ENCODE measurements at places on chromosomes 5 and 9. TPM values are rescaled to one million over a fixed set of nuclear protein-coding genes. Genes with fewer than 3 reads are reported as not detected.
A peak's percentile ranks its signal among the peaks of the same experiment; 100 is the strongest.

CPEB4 gene
- 12.2 TPM for total RNA-seq

DPYSL3 gene
- total RNA-seq = 0.48 TPM

TMEM171 gene
- not detected for total RNA-seq

TAF11L14 gene
- not detected for total RNA-seq

DMRT2 gene
- 1.2 TPM for total RNA-seq

ABCA1 gene
- total RNA-seq = not detected

ACTBL2 gene
- not detected for total RNA-seq

DNA sequence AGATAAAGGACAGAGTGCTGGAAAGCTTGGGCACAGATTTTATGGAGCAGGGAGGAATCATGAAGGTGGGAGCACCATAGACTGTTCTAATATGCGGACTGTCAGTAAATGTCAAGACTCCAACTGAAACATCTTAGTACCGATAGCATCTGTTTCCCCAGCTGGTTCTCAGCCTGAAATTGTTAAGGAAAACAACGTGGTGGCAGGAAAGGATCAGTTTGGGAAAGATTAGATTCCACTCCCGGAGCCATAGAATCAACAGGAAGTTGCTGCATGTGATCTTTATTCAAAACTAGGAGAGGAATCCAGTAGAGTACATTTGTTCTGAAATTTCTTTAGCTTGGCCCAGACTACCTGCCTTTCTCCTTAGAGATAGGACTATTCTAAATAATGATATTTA is 559.1 kb downstream of the CSNK1G3 start:
- no peak for DNase-seq

DNA sequence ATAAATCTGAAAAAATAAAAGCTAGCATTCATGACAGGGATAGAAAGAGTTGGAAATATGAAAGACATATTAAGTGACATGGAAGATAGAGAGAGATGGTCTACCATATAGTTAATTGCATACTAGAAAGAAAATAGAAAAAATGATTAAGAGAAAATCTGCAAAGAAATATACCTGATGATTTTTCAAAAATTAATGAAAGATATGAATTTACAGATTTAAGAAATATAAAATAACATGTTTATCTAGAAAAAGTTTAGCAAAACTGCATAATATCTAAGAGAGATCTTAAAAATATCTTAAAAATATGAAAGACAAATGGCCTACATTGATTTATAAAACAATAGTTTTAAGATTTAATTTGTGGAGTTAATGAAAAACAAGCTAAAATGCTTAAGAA is 219.1 kb upstream of the RPS23 start:
- DNase-seq = no peak

DNA sequence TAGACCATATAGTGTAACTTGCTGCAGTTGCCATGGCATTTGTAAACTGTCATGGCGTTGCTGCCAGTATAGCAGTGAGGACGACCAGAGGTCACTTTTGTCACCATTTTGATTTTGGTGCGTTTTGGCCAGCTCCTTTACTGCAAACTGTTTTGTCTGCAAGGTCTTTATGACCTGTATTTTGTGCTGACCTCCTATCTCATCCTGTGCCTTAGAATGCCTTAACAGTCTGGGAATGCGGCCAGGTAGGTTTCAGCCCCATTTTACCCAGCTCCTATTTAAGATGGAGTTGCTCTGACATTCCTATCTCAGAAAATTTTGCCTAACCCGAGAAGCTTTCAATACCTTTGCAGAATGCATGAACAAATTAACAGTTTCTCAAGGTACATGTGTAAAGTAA is 914.4 kb upstream of the ACO1 start:
- DNase-seq = no peak

DNA sequence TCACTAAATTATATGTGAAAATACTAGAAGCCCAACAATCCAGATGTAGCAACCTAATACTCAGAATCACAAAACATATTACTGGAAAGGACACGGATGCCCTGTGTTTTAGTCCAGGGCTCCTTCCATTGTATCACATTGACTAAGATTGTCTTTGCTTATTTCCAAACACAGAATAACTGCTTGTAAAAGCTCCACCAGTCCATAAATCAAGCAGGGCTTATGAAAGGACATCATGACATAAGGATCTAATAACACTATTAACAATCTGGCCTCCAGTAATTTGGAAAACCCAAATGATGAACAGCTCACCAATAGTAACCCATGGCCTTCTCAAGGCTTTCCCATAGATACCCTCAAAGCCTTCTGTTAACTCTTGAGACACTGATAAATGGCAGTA is 39.8 kb downstream of the WDR41 start:
- DNase-seq = no peak

GRCh38 chr9:90033028-90033650 is 428.3 kb downstream of the GADD45G start:
- DNase-seq = no peak

DNA sequence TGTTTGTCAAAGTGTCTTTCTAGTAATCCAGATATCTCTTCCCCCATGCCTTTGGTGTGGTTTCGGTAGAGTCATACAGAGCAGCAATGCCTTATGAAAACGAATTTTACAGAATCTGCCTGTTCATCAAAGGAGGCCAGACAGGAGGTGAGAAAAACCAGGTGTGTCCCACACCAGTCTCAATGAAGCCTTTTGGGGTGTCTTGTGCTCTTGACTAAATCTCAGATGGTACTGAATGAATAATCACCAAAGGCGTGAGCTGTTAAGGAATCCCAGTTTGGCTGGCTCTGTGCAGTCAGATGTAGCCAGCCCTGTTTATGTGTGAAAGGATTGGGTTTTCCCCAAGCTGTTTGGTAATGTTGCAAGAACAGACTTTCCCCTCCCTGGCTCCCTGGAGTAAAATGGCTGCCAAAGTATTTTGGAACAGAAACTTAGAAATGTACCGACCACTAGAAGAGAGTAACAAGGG is 70.8 kb upstream of the CDKN2B start:
- DNase-seq = peak; percentile 58

- no peak for DNase-seq
Observed at GRCh38 chr5:56840597-56840996, 25.2 kb downstream of the MAP3K1 start.

- no peak for DNase-seq
Observed at GRCh38 chr9:137494104-137494544, 35.0 kb upstream of the NSMF start.

DNA sequence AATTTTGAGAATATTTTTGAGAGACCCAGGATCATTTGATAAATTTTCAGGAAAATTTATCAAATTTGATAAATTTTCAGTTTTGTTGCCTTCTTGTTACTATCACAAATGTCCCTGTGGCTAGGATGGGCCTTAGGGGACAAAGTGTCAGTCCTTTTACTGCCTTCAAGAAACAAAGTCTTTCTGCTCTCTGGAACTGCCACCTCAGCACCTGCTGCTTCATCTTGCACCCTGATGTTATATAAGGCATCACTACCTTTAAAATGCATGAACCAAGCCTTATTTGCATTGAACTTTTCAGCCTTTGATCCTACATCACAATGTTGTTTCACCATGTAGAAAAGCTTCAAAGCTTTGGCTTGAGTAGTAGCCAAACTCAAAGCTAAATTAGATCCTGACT is 123.0 kb upstream of the CNTLN start:
- DNase-seq = no peak

GRCh38 chr5:35869685-35870277 is 13.1 kb downstream of the IL7R start:
- DNase-seq = no peak

- no peak for DNase-seq
Observed at GRCh38 chr5:73938938-73939320, 312.9 kb downstream of the ARHGEF28 start.

GRCh38 chr9:9892217-9892616 is 720.6 kb downstream of the PTPRD start:
- DNase-seq = no peak

- no peak for DNase-seq
Observed at GRCh38 chr5:113133211-113133975, 156.8 kb downstream of the DCP2 start.

DNA sequence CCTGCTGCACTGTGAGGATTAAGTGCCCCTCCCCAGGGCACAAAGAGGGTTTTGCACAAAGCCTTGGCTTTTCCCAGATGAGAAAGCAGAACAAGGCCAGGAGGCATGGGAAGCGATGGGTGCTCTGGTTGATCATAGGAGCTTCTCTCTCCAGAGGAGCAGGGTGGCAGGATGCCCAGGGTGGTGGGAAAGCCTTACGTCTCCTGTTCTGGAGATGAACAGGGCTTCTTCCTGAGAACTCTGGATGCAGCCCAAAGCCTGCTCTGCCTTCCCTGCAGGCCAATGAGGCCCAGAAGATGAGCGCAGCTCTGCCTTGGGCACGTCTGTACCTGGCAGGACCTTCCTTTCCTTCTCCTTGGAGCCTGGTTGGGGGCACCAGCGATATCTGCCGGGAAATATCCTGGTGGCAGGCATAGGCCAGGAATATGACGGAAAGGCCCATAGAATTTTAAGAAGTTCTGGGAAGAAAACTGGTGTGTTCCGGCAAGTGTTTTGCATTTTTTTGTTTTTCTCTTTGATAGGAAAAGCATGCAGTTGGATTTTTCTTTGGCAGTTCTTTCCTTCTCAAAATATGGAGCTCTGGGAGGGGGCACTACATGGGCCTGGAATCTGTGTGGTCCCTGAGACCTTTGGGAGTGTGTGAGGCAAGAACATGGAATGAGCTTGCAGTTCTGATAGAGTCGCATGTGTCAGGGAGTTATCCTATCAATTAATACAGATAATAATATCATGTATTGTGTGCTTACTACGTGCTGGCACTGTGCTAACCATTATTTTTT is 253.2 kb upstream of the KLF4 start:
- DNase-seq = no peak

- DNase-seq = no peak
Observed at GRCh38 chr5:157295247-157295646, 29.3 kb downstream of the CYFIP2 start.

DNA sequence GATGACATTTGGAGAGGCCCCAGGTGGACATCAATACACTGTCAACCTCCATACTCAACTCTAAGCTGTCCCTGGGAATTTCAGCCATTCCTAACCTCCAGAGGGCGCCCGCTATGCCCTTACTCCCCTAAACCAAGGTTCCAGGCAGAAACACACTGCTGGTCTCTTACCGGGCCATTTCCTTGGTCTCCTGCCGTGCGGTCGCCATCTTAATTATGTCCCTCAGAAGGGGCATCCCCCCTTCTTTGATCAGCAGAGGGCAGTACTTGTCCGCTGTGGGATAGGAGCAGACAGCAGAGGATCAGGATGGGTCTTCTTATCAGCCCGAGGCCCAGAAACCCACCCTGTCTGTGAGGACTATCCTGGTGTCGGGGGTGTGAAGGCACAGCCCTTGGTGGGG is 9.3 kb upstream of the ZDHHC12 start:
- DNase-seq = no peak

DNA sequence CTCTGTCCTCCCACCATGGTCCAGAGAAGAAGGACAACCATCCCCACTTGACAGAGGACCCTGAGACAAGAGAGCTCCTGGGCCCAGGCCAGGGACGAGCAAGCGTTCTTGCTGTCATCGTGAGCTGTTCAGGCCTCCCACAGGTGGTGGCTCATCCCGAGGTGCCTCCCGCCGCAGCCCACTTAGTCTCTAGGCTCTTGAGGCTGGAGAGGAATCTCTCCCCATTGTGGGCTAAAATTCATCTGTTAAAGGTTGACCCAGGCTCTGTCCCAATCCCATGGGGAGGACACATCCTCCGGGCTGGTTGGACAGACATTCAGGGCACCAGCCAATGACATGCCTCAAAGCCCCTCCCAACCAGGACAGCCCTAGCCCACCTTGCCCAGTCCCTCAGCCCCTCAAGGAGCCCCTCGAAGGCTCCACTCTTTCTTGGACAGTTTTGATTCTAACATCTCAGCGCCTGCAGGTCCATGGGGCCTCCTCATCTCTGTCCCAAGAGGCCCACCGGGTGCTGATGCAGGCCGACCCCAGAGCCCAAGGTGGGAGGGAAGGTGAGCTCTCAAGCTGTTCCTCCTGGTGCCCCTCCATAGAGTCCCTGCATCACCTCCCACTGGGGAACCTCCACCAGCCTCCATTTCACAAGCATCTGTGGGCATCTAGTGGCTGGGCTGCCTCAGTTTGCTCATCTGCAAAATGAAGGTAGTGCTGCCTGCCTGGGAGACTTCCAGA is 52.9 kb downstream of the BARX1 start:
- DNase-seq = no peak

- DNase-seq = no peak
Observed at GRCh38 chr5:19795218-19795617, 192.8 kb downstream of the CDH18 start.

DNA sequence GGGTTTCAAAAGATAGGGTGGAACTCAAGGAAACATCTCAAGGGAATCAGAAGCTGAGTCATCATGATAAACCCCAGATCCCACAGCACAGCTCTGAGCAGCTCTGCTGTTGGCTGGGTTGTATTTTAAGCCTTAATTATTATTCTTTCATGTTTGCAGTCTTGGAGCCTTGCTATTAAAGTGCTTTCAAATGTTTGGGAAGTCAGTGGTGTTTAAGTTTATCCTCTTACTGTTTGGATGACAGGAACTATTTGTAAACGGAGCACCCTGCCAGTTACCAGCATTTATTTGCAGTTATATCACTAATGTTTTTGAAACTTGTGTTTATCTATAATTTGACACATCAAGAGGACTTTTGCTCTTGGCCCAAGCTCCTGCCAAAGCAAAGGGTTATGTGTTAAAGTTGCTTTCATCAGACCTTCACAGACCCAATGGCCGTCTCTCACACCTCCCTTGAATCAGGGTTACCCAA is 141.1 kb upstream of the SPDL1 start:
- DNase-seq = no peak

DNA sequence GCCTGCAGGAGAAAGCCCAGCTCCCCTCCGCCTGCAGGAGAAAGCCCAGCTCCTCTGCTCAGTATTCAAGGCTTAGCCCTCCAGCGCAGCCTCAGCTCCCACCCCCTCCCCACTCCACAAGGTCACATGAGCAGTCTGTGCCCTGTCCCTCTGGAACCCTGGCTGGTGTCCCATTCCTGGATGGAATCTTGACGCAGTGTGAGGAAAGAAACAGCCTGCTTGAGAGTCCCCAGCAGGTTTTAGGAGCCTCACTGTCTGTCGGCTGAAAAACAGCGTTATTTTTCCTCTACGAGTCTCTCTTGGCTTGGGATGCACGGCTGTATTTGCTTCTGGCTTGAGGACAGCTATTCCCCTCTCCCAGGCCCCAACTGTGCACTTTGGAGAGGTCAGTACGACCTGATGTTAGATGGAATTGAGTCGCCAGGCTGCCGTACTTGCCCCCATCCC is 210.1 kb upstream of the TRIM32 start:
- no peak for DNase-seq

- DNase-seq = no peak
Observed at GRCh38 chr5:166074582-166075481, 2216.6 kb upstream of the WWC1 start.

GRCh38 chr5:116947691-116948528 is 373.3 kb upstream of the SEMA6A start:
- peak; percentile 48 for DNase-seq

GRCh38 chr9:19927560-19927959 is 138.7 kb upstream of the SLC24A2 start:
- no peak for DNase-seq

GRCh38 chr5:175795959-175796358 is 75.4 kb upstream of the CPLX2 start:
- no peak for DNase-seq

GRCh38 chr5:52804387-52804791 is 16.7 kb downstream of the ITGA1 start:
- no peak for DNase-seq

GRCh38 chr9:80158554-80159170 is 586.9 kb downstream of the TLE4 start:
- DNase-seq = no peak

- no peak for DNase-seq
Observed at GRCh38 chr9:529731-530130, 311.8 kb upstream of the DMRT1 start.
